Fibroblast of skin of left biceps (primary cell): ENCODE measurements at places on chromosomes 11 and 22.
A peak's percentile ranks its signal among the peaks of the same experiment; 100 is the strongest.

DNA sequence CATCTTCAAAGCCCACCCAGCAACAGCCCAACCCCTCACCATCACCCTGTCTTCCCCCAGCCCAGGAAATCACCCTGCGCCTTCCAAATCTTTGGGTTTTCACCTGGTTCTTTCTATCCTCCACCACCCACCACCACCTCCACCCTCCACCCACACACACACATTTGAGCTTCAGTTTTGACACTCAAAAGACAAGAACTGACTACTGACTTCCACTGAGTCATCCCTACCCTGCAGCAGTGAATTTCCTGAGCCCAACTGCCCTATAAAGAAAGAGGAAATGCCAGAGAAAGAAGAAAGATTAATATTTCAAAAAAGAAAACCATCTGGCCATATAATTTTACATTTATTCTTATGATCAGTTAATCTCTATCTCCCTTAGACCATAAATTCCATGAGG, 137.5 kb downstream of the CHST1 start:
- DNase-seq: no peak

- DNase-seq: no peak
These were observed 21.8 kb upstream of the RNASEH2C start for GRCh38 chr11:65742353-65742752.

DNA sequence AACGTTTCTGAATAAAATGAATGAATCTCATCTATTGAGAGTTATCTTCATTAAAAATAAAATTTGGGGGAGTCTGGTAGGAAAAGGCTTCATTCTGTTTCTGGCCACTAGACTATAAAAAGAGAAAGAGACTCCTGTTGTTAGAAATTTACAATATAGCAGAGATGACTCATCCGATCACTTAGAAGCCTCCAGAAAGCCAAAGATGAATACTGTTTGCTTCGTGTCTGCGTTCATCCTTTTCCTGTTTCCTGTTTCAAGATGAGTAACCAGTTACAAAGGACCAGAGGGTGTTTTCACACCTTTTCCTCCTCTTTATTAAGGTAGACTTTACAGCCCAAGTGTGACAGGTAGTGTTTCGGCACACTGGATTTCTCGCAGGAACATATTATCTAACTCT, 1120.7 kb downstream of the LRRC4C start:
- DNase-seq: no peak

- DNase-seq: peak; percentile 25
These were observed 20.0 kb downstream of the TREH start for GRCh38 chr11:118659314-118659952.
